ENCODE measurements at places on chromosomes 5 and 9.

- DNase-seq = no peak
Observed at GRCh38 chr9:130287736-130288135, 22.2 kb downstream of the HMCN2 start.

GRCh38 chr5:16143361-16144049 lies 36.1 kb downstream of the MARCHF11 start:
- no peak for DNase-seq

GRCh38 chr5:119789406-119790117 lies 160.2 kb downstream of the FAM170A start:
- no peak for DNase-seq

DNA sequence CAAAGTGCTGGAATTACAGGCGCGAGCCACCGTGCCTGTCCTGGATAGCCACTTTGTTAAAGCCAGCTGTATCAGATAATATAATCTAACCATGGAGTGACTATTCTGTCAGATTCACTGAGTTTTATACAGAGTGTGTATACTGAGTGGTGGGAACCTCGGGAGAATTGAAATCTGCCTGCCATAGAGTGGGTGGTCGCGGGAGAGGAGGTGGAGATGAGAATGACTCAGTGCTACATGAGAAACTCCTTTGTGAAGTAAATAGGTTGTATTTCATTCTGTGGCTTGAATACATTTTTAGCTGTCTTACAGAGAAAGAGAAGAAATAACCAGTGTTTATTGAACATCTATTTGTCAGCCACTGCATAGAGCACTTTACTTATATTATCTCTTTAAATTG lies 26.4 kb downstream of the ATP6V0E1 start:
- no peak for DNase-seq

- DNase-seq = no peak
Observed at GRCh38 chr5:51806677-51807076, 423.4 kb downstream of the ISL1 start.

GRCh38 chr5:80867233-80867632 lies 92.9 kb upstream of the RASGRF2 start:
- DNase-seq = no peak

DNA sequence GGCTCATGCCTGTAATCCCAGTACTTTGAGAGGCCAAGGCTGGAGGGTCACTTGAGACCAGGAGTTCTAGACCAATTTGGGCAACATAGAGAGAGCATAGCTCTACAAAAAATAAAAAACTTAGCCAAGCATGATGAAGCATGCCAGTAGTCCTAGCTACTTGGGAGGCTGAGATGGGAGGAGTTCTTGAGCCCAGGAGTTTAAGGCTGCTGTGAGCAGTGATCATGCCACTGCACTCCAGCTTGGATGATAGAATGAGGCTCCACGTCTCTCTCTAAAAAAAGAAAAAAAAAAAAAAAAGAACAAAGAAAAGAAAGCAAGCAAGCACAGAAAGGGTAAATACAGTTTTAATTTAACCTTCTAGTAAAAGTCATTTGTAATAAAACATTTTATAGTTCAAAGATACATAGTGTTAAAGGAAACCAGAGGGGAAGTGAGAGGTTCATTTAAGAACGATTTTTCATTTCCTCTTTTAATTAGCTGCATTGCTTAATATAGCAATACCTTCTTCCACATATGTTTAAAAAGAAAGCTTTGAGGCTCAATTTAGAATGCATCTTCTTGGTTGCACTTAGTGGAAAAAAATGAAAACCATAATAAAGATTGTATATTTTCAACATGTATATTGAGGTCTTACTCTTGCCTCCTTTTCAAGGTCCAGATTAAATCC lies 14.9 kb downstream of the GAPT start:
- DNase-seq = no peak

- DNase-seq = peak; percentile 50
Observed at GRCh38 chr5:139273572-139274289, 19.8 kb upstream of the MATR3 start.

DNA sequence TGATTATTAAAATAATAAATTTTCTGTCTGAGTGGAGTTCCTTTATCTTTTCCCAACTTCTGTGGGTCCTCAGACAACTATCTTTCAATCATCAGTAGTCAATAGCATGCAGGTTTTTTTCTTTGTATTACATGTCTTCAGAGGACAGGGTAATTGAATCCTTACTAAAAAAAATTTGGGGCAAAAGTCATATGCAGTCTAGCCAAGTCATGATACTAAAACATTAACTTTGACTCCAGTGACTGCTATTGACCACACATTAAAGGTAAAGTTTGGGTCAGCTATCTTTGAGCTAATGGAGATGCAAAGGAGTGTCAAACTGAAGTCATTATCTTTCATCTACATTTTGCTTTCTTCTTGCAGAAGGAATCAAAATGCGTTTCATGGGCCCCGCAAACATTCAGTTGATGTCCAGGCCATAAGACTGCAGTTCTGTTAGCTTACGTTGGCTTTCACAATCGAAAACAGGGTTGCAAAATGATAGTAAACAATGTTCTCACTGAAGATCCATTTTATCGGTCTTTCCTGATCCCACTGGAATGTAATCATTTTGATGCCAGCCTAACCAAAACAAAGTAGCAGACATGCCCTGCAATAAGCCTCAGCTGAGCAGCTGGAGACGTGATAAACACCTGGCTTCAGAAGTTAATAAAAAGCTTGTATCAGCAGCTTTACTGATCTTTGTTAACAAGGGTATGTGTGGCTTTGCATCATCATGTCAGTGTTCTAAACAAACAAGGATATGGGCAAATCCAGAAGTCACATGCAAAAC lies 186.1 kb upstream of the PRLR start:
- no peak for DNase-seq

DNA sequence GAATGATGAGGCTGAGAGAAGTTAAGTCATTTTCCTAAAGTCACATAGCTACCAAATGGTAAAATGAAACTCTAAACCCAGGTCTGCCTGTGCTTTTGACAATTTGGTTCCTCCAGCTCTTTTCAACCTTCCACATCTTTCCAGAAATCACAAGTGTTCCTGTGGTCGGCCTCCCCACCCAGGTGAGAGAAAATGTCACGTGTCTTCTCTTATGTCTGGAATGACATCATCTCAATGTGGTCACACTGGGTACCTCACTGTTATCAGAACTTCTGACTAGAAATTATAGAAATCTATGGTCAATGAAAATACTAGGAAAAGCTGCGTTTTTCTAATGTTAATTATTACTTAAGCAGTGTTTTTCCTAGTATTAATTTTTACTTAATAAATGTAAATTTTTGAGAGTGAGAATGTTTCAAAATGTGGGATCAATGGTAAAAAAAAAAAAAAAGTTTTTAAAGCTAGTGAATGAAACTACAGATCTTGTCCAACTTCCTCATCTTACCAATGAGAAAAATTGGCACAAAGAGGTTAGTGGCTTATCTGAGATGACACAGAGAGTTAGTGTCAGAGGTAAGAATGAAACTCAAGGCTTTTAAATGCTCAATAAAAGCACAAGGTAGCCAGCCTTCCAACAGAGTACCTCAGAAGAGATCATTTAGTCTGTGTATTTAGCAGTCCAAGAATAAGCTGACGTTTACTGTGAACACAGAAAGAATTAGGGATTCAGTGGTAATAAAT lies 228.7 kb upstream of the NR4A3 start:
- DNase-seq = no peak

- no peak for DNase-seq
Observed at GRCh38 chr5:95878417-95879323, 56.1 kb upstream of the GLRX start.

GRCh38 chr5:174310243-174310642 lies 264.7 kb downstream of the NSG2 start:
- DNase-seq = no peak
